ENCODE measurements at places on chromosomes 2 and 18.

DNA sequence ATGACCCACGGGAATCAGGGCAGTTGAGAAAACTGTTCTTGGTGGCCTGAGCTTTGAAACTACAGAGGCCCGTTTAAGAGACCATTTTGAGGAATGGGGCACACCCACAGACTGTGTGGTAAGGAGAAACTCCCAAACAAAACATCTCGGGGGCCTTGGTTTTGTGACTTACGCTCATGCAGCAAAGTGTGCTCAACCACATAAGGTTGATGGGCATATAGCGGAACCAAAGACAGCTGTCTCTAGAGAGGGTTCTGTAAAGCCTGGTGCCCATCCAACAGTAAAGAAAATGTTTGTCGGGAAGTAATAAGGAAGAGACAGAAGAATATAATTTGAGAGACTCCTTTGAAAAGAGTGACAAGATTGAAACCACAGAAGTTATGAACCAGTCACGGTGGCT is 5.4 kb downstream of the MRO start:
- no peak for DNase-seq

DNA sequence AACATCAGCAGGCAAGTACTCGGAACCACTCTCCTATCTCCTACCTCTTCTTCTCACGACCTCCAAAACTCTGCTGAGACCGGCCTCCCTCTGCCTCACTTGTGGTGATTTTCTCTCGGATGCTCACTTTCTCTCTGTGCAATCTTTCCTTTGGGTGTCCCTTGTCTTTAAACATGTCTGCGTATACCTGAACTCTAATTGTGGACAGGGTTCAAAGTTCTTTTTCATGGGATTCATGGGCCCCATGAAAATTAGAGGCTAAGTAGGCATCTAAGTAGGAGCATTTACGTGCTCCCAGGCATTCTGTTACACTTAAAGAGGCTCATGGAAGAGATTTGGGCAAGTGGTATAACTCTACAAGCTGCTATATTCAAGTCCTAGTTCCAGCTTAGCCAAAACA is 2.1 kb upstream of the PPP1CB start:
- no peak for DNase-seq

DNA sequence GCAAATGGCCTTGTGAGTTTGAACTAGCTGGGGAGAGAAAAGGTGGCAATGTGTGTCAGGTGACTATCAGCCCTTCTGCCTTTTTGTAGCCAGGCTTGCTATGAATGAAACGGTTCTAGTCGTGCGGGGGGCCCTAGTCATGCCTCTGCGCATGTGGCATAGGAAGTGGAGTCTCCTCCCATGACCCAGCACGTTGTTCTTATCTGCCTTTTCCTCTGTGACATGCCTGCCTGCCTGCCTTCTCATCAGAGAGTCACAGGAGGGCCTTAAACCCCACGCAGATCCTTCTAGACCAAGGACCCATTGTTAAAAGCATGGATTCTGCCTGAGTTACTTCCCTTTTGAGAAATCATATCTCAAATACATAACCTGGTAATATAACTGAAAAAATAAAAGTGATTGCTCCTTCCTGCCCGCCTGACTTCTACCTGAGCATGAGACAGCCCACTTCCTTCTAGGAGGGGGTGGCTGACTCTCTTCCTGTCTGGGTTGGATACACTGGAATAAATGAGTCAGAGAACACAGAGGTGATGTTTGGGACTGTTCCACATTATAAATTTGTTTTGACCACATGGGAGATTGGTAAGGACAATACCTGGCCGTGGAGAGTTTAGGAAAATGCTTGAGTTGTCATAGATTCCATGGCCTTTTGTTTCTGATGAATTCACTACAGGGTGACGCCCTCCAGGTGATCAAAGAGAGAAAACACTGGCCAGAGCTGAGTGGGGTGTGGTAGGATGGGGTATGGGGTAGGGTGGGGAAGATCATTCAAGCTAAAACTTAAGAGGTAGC is 49.8 kb downstream of the FBLN7 start:
- no peak for DNase-seq

DNA sequence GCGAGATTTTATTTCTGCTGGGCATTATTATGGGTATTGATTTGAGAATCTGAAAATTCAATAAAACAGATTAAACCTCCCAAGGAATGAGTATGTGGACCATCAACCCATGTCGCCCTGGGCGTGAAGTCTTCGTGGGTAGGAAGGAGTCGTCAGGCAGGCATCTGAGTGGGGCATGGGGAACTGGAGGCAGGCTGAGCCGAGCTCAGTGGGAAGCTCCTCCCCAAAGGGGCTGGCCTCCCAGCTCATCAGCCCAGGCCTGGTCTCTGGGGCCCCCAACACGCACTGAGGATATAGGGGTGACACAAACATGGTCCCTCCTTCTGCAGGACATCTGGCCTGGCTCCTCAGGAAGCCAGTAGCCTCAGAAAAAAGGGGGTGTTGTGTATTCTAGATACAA is 265.2 kb downstream of the TFCP2L1 start:
- DNase-seq, result no peak

GRCh38 chr18:68791801-68792200 is 6.1 kb upstream of the CCDC102B start:
- no peak for DNase-seq
